ENCODE measurements at places on chromosomes 2 and 18.

DNA sequence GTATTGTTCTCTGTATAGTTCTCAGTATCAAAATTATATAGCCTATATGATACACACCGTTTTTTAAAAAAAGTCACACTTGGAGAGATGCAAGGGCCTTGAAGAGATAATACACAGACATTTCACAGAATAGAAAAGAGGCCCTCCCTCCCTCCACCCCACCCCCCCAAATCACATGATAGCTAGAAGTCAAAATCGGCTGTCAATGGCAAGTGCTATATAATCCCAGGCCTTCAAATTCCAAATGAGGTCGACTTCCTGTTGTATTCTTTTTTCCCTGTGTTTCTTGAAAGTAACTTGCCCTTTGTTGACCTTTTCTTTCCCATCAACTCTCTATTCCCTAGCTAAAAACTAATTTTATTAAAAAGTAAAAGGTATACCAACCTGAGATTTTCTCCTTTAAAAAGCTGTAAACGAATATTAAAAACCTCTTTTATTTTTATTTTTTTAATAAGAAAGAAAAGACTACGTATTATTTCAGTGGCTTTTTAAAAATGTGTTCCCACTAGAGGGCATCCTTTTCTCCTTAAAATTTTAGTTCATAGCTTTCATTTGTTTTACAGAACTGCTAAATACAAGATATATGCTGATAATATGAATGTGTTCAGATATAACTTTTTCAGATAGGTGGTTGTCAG lies 46.6 kb downstream of the KCMF1 start:
- ATAC-seq: no peak

GRCh38 chr2:121625953-121626352 lies 23.3 kb downstream of the CLASP1 start:
- no peak for ATAC-seq

- no peak for ATAC-seq
Measured at GRCh38 chr2:130336877-130337734, 5.6 kb upstream of the IMP4 start.

- peak; percentile 14 for ATAC-seq
Measured at GRCh38 chr2:105609746-105610402, 134.8 kb upstream of the NCK2 start.

- peak; percentile 99 for ATAC-seq
Measured at GRCh38 chr2:171922230-171923022, at the start of gene HAT1. TSS of gene HAT1 (plus strand) at chr2:171922461. CDS start at chr2:171922501, 40 bp downstream.

DNA sequence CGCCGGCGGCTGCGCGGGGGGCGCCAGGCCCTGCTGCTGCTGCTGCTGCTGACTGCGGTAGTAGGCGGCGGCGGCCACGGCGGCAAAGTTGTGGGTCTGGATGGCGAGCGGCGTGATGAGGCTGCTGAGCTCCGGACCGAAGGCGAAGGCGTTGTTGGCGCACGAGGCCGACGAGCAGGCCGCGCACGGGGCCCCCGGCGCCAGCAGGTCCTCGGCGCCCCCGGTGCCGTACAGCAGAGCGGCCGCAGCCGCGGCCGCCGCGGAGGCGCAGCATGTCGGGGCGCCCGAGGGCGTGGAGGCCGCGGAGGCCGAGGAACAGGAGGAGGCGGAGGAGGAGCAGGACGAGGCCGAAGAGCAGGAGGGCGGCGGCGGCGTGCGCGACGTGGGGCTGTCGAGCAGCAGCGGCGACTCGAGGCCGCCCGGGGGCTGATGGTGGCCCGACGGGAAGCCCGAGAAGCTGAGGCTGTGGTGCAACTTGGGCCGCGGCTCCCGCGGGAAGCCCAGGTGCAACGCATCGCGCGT lies 1.8 kb downstream of the ZFP36L2 start:
- no peak for ATAC-seq

Measured in stimulated activated memory B cell treated with anti-CD40 and anti-IgM and Interleukin-4, amounts not matched to agents 10 μg/mL and 1 μg/mL and 100 μg/mL, for 72 hours (primary cell).